ENCODE measurements at places on chromosomes 2 and 18. TPM values are rescaled to one million over a fixed set of nuclear protein-coding genes. Genes with fewer than 3 reads are reported as not detected.

Gene RND3
- total RNA-seq = 38.7 TPM

Gene RNF152
- 25.5 TPM for total RNA-seq

Gene LYPD1
- total RNA-seq = not detected

Gene ELAC1
- 4.5 TPM for total RNA-seq

Gene GKN1
- total RNA-seq = not detected

Gene RAB6C
- not detected for total RNA-seq

Gene NT5C1B
- not detected for total RNA-seq

Gene CHST10
- total RNA-seq = 5.6 TPM

Gene BOK
- total RNA-seq = 41.2 TPM

Gene NGEF
- 0.04 TPM for total RNA-seq

Gene TWSG1
- total RNA-seq = 44.7 TPM

Gene NAT8
- total RNA-seq = not detected

Gene XPO1
- total RNA-seq = 110 TPM

Gene HOXD9
- total RNA-seq = not detected

Gene PSD4
- total RNA-seq = 44.3 TPM

Gene PKDCC
- not detected for total RNA-seq

Gene POTEJ
- not detected for total RNA-seq

Gene PRKAG3
- total RNA-seq = not detected

Gene TTC39C
- total RNA-seq = 33.7 TPM

Gene RAB6D
- total RNA-seq = not detected

Gene DHRS9
- total RNA-seq = not detected

Gene VIT
- 0.27 TPM for total RNA-seq

Gene SCTR
- not detected for total RNA-seq

Gene YES1
- total RNA-seq = 220 TPM

Gene CCDC195
- total RNA-seq = not detected

Gene MCEE
- total RNA-seq = 7.3 TPM

Gene EIF5B
- 20.7 TPM for total RNA-seq

Gene BOLL
- total RNA-seq = not detected

Gene NPAS2
- 12.9 TPM for total RNA-seq

Gene ADAM23
- total RNA-seq = 5.1 TPM

Gene ATAD2B
- 3.9 TPM for total RNA-seq
